ENCODE measurements at places on chromosomes 2 and 18. TPM values are rescaled to one million over a fixed set of nuclear protein-coding genes. Genes with fewer than 3 reads are reported as not detected.

- H3K4me3 ChIP-seq = no peak overlapping the region
- no peaks in the 10 kb centered on the region for H3K36me3 ChIP-seq
Measured at GRCh38 chr2:169182573-169182972, 113.2 kb downstream of the DHRS9 start.

DNA sequence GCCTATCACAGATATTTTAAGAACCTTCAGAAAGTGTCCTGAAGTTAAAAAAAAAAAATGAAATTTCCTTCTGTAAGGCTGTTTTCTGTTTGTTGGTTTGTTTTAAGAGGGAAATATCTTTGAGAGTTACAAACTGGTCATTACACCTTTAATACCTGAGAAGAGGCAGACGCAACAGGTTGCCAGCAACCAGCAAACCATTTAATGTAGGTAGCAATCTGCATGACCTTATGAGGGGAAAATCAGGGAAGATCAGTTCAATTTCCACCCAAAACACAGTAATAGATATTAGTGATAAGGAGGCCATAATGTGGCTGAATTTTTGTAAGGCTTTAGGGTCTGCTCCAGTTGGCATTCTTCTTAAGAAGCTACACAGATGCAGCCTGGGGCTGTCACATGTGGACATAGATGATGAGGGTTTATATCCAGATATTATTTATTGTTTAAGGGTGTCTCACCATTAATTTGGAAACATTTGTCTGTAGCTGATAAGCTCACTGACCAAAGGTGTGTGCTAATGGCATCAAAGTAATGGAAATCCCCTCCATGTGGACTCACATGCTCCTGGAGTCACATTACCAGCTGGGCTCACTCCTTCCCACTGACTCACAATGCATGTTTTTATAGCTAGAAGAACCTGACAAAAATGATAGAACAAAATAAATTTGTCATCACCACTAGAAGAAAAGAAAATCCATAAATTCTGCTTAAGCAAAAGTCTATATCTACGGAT lies 83.5 kb upstream of the DTNA start:
- no peak overlapping the region for H3K27ac ChIP-seq
- H3K4me3 ChIP-seq = no peak overlapping the region
- H3K4me1 ChIP-seq = no peaks in the 10 kb centered on the region
- H3K36me3 ChIP-seq = no peaks in the 10 kb centered on the region
- no peak for DNase-seq

- H3K4me1 ChIP-seq = peaks cover 38% of the 10 kb centered on the region
- no peak overlapping the region for H3K4me3 ChIP-seq
- H3K27ac ChIP-seq = no peak overlapping the region
Measured at GRCh38 chr2:12050396-12050795, 304.0 kb downstream of the LPIN1 start.

GRCh38 chr2:159362816-159363251 lies 76.3 kb upstream of the WDSUB1 start:
- H3K27ac ChIP-seq = no peak overlapping the region
- no peaks in the 10 kb centered on the region for H3K4me1 ChIP-seq
- H3K27me3 ChIP-seq = no peaks in the 10 kb centered on the region
- no peaks in the 10 kb centered on the region for H3K36me3 ChIP-seq

DNA sequence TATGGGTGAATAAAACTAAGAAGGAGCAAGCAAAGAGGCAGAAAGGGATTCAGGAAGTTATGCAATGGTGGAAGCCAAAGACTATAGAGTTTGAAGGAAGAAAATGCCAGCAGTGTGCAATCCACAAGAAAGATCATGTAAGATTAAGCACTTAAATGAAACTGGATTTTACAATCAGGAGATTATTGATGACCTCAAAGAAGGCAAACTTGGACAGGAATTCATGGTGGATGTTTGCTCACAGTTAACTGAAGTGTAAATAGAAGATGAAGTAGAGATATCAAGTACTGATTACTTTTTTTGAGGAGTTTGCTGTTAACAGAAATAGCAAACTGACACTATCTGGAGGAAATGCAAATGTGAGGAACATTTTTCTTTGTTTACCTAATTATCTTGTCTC lies 308.9 kb downstream of the RND3 start:
- H3K4me3 ChIP-seq = no peak overlapping the region
- no peaks in the 10 kb centered on the region for H3K27me3 ChIP-seq
- H3K27ac ChIP-seq = no peak overlapping the region
- DNase-seq = no peak
- no peaks in the 10 kb centered on the region for H3K36me3 ChIP-seq

DNA sequence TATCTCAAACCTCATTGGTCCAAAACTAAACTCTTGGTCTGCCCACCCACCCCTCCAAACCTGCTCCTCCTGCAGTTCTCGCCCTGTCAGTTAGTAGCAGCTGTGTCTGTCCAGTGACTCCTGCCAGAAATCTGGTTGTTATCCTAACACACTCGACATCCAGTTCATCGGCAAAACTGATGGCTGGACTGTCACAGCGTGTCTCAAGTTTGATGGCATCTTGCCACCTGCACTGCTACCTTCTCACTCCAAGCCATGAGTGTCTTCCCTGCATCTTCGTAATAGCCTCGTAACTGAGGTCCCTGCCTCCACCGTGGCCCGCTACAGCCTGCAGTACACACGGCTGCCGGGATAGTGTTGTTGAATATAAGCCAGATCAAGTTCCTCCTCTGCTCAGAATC lies 470.1 kb upstream of the RAB12 start:
- no peak overlapping the region for H3K27ac ChIP-seq
- H3K27me3 ChIP-seq = no peaks in the 10 kb centered on the region
- H3K36me3 ChIP-seq = no peaks in the 10 kb centered on the region
- no peak overlapping the region for H3K4me3 ChIP-seq
- no peak for DNase-seq

DNA sequence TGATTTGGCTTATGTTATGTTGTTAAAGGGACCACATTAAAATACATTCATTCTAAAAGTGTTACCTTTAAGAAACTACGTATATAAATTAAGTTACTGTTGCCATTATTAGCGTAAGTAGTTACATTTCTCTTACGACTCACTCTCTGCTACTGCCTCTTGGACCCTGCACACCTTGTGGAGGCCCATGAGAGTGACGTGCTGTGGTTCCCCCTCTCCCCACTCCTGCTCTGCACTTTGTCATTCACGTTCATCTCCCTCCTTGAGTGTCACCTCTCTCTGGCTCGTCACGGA lies 830 bp upstream of the MERTK start:
- H3K27me3 ChIP-seq = 0 out of 2 replicates have a peak, but pooled peaks cover 2% of the 10 kb centered on the region
- H3K27ac ChIP-seq = no peak overlapping the region
- no peaks in the 10 kb centered on the region for H3K36me3 ChIP-seq
- no peak for DNase-seq
- H3K4me1 ChIP-seq = no peaks in the 10 kb centered on the region
- peak overlapping the region; percentile 53 for H3K4me3 ChIP-seq

- no peaks in the 10 kb centered on the region for H3K36me3 ChIP-seq
- DNase-seq = no peak
- H3K4me3 ChIP-seq = no peak overlapping the region
- no peaks in the 10 kb centered on the region for H3K4me1 ChIP-seq
- no peaks in the 10 kb centered on the region for H3K27me3 ChIP-seq
Measured at GRCh38 chr2:55511508-55512124, 7.9 kb upstream of the CFAP36 start.

DNA sequence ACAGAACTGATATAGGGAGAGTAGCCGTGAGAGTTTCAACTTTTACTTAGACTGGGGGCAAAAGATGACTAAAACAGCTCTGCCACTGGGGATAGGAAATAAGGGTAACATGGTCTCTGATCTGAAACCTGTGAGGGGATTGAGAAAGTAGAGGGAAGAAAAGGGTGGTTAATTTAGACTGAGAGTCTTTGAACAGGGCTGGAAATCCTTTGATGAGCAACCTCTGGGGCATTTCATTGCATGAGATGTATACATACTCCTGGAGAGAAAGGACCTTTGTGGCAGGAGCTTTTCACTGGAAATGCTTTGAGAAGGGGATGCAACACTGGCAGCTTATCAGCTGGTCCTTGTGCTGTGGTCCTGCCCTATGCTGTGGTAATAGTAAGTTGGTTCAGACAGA lies 9.4 kb downstream of the GALNT1 start:
- H3K27ac ChIP-seq = no peak overlapping the region
- no peaks in the 10 kb centered on the region for H3K36me3 ChIP-seq
- no peak for DNase-seq
- no peak overlapping the region for H3K4me3 ChIP-seq
- no peaks in the 10 kb centered on the region for H3K27me3 ChIP-seq

- no peak for DNase-seq
- H3K27me3 ChIP-seq = no peaks in the 10 kb centered on the region
- H3K4me1 ChIP-seq = peaks cover 7% of the 10 kb centered on the region
- peak overlapping the region; percentile 30 for H3K27ac ChIP-seq
Measured at GRCh38 chr2:143121079-143121478, 8.1 kb upstream of the ARHGAP15 start.

DNA sequence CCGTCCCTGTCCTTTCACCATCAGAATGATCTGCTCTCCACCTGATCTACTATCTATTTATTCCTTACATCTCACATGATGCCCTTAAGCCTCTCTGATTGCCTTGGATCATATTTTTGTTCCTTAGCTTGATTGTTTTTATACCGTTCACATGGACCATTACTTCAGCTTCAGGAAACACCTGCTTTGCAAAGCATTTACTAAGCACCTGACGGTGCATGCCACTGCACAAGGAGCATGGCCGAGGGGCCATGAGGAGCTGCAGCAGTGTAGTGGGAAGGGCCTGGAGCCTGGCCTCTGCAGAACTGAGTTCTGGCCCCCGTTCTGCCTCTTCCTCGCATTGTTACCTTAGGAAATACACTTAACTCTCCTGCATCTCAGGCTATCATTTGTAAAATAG lies 124.1 kb upstream of the NDUFV2 start:
- DNase-seq = no peak
- H3K4me1 ChIP-seq = no peaks in the 10 kb centered on the region
- H3K36me3 ChIP-seq = no peaks in the 10 kb centered on the region

DNA sequence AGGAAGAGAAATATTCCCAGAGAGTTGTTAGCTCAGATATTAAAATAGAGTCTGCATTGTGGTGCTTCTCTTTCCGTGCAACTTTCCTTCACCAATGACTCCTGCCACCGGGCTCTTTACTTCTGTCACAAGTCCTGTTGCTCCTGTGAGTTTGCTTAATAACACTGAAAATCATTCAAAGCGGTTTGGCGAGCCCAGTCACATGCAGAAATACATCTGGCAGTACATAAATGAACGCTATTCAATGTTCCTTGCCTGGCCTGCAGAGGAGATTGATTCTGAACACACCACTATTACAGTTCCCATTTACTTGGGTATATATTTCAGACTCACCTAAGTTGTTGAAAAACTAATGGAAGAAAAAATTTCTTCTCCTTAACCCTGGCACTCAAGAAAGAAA lies 276.6 kb downstream of the ZNF521 start:
- DNase-seq = no peak
- no peaks in the 10 kb centered on the region for H3K4me1 ChIP-seq
- H3K4me3 ChIP-seq = no peak overlapping the region
- H3K27ac ChIP-seq = no peak overlapping the region

DNA sequence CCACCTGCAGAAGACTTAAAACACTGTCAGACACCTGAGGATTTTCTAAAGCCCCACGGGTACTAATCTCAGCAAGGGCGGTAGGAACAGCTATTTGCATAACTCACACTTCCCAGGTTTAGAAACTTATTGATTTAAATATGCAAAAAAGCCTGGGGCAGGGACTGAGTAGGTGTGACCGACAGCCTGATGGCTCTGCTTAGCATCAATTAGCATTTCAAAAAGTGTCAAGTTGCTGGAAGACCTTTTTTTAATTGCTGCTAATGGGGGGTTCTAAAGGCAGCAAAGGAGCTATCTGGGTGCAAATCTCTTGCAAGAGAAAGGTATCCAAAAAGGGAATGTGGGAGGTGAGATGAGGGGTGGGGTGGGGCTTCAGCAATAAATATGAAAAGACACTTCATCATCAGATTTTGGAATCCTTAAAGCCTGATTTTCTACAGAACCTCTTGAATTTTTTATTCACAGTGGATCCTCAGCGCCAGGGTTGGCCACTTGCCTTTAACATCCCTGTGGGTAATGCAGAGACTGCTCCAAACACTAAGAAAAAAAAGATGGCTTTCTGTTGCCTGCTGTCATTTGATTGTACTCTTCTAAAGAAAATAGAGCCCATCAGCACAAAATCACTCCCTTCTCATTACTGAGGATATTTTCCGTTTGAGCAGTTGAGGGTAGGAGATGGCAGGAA lies 121.1 kb upstream of the RMP24 start:
- no peaks in the 10 kb centered on the region for H3K27me3 ChIP-seq
- H3K4me3 ChIP-seq = no peak overlapping the region
- no peaks in the 10 kb centered on the region for H3K36me3 ChIP-seq
- no peak for DNase-seq
- no peak overlapping the region for H3K27ac ChIP-seq

GRCh38 chr2:48587560-48587959 lies 30.1 kb upstream of the GTF2A1L start:
- no peak overlapping the region for H3K27ac ChIP-seq
- H3K36me3 ChIP-seq = no peaks in the 10 kb centered on the region
- H3K27me3 ChIP-seq = no peaks in the 10 kb centered on the region
- DNase-seq = no peak
- H3K4me1 ChIP-seq = no peaks in the 10 kb centered on the region
- H3K4me3 ChIP-seq = no peak overlapping the region

- no peaks in the 10 kb centered on the region for H3K4me1 ChIP-seq
- H3K4me3 ChIP-seq = no peak overlapping the region
- no peak for DNase-seq
- H3K36me3 ChIP-seq = no peaks in the 10 kb centered on the region
- H3K27ac ChIP-seq = no peak overlapping the region
Measured at GRCh38 chr18:38718365-38718901, 1152.8 kb upstream of the CELF4 start.

DNA sequence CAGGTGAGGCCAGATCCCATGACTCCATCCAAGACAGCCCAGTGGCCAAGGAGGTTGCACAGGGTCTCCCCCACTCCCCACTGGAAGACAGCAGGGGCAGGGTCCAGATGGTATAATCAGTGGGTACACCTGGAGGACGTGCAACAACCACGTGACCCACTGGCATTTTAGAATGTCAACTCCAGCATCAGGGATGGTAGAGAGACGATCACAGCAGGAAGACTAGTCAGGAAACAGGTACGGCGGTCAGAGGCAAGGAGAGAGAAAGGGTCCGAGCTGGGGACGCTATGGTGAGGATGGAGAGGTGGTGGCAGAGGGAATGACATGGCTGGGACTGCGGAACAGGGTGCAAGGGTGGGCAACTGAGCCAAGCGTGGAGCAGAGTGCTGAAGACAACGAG lies 23.0 kb downstream of the SERTAD2 start:
- no peaks in the 10 kb centered on the region for H3K27me3 ChIP-seq
- H3K27ac ChIP-seq = no peak overlapping the region
- H3K4me1 ChIP-seq = peaks cover 10% of the 10 kb centered on the region
- DNase-seq = no peak

DNA sequence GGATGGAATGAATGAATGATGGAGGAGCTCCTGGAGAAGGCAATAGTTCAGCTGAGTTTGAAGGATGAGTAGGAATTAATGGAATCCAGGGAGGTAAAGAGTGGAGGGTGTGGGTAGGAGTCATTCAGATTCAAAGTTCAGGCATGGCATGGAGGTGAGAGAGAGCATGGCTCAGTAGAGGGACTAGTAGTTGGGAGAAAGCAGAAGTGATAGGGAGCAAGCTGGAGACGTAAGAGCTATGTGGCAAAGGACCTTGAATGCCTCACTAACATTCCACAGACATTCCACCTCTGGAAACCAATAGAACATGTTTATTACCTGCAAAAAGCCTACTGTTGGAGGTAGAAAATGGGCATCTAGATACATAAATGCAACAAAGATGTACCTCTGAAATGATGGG lies 170.1 kb downstream of the HAUS1 start:
- DNase-seq = no peak
- no peak overlapping the region for H3K4me3 ChIP-seq
- H3K27me3 ChIP-seq = no peaks in the 10 kb centered on the region
- no peaks in the 10 kb centered on the region for H3K4me1 ChIP-seq

Gene EVX2
- not detected for total RNA-seq

Gene SLC4A3
- total RNA-seq = 0.05 TPM

Gene MROH2A
- total RNA-seq = not detected

Gene PLEKHH2
- total RNA-seq = not detected

Gene REG1B
- total RNA-seq = 2.7 TPM

Gene TMEM182
- 3.7 TPM for total RNA-seq

Measured in GM12878 (cell line).